ENCODE measurements at places on chromosomes 1 and 21.

- peak; percentile 41 for DNase-seq
Observed at GRCh38 chr1:11198851-11199594, 9.9 kb downstream of the ANGPTL7 start.

GRCh38 chr1:152795686-152796085 is 835 bp upstream of the LCE1D start:
- DNase-seq, result no peak

DNA sequence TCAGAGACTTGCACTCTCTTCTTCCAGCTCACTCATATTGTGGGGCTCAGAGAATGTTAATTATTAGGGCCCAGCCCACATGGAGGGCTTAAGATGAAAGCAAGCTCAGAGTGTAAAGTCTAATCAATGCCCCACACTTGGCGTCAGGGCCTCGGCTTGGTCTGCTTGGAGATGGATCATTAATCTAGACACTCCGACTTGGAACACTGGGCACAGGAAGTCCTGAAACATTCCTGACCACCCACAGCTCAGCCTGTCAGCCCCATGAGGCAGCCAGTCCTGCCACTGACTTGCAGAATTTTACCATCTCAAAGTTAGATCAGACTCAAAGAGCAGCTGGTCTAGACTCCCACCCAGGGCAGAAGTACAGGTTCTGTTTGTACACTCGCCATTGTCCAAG is 69.8 kb upstream of the TRABD2B start:
- no peak for DNase-seq

DNA sequence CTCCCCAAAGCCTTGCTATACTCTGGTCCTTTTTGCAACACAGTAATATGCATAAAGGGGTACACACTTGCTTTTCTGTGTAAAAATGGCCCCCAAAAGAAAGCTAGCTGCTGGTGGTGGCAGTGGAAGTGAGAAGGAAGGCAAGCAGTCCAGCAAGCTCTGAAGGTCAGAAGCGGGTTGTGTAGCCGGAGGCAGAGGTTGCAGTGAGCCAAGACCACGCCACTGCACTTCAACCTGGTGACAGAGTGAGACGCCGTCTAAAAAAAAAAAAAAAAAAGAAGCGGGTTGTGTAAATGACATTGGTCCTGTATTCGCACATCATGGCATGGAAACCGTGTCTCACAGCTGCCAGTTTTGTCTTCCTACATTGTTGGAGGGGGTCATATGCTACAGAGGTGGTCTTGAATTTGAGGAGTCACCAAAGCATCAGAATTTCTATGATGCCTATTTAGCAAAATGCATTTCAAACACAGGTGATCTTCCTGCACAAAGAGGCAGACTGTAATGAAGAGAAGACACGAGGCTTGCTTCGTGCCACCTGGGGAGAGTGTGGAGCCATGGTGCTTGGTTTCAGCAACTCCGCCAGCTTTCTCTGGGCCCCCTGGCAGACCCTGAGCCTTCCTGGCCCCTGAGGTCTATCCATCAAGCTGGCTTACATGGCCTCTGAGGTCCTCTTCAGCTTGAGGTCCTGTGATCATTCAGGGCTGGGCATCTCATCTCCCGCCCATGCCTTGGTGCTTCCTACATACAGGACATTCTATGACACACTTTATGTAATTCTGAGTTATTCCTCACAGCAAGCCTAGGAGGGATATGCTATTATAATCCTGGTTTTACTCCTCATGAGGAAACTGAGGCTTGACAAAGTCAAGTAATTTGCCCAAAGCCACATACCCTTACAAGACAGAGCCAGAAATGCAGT is 71.0 kb downstream of the TOMM20 start:
- no peak for DNase-seq

- no peak for DNase-seq
Observed at GRCh38 chr1:205480349-205480985, 24.0 kb upstream of the CDK18 start.

- no peak for DNase-seq
Observed at GRCh38 chr1:56881417-56881816, 26.8 kb downstream of the C8A start.

- peak; percentile 61 for DNase-seq
Observed at GRCh38 chr1:47901001-47901575, 96.1 kb downstream of the TRABD2B start.
